CD8-positive, alpha-beta T cell (primary cell): ENCODE measurements at places on chromosomes 13 and 19. TPM values are rescaled to one million over a fixed set of nuclear protein-coding genes. Genes with fewer than 3 reads are reported as not detected.
A peak's percentile ranks its signal among the peaks of the same experiment; 100 is the strongest.

GRCh38 chr13:83508771-83509301 is 373.4 kb downstream of the SLITRK1 start:
- DNase-seq = no peak

DNA sequence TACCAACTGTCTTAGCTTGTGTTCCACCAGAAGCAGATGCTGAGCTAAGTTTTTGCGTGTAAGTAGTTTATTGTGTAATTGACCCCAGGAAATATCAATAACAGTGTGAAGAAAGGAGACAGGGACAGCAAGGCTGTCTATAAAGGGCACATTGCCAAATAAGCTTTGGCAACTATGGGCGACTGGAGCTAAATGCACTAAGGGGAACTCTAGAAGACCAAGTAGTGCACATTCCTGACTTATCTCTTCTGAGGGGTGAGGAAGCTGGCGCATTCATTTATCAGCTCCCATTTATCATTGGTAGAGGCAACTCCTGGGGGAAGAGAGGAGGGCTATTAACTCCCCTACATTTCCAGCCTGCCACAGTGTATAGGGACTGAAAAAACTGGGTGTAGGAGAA is 135.0 kb downstream of the DLEU7 start:
- no peak for DNase-seq

GRCh38 chr19:1863328-1863637 is at the start of gene KLF16:
Gene KLF16, minus strand, starts transcription at chr19:1863579. Its CDS starts 82 bp downstream, at chr19:1863497.
- no peak for DNase-seq

DNA sequence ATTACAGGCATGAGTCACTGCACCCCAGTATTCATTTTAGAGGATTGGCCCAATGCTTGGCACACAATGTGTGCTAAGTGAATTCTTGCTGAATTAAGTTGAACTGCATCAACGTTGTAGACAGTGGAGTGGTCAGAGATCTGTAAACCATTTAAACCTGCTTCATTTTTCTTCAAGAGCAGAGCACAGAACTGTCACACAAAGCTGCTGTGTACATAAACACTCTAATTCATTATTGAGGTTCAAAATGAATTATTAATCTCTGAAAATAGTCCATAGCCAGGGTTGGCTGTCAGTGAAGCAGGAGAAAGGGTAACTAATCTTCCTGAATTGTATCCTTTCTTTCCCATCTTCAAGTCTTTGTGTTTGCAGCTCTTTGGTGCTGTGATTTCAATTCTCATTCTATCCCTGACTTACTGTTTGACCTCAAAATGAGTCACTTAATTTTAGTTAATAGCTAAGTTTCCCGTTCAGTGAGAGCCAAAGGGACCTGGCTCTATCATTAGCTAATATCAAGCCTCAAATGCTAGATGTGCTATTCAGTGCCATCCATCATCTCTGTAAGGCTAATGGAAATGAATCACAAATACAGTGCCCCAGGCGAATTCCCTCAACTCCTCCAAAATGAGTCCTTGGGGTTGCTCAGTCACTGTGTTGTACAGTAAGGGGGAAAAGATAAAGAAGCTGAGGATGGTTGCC is 77.0 kb upstream of the TSC22D1 start:
- no peak for DNase-seq

DNA sequence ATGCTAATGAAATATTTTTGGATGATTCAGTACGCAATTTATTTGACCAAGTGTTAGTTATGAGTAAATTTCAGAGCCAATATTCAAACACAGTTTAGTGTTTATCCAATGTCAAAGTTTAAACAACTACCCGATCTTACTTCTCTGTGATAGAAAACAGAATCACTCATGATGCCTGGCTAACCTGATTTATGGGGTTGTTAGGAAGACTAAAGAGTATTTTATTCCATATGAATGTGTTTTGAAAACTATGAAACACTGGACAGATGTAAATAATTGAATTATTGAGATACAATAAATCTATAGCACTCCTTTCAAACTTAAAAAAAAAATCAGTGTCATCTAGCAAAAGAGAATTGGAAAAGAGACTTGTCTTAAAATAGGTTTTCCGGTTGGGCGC is 1181.8 kb downstream of the EFNB2 start:
- no peak for DNase-seq

DNA sequence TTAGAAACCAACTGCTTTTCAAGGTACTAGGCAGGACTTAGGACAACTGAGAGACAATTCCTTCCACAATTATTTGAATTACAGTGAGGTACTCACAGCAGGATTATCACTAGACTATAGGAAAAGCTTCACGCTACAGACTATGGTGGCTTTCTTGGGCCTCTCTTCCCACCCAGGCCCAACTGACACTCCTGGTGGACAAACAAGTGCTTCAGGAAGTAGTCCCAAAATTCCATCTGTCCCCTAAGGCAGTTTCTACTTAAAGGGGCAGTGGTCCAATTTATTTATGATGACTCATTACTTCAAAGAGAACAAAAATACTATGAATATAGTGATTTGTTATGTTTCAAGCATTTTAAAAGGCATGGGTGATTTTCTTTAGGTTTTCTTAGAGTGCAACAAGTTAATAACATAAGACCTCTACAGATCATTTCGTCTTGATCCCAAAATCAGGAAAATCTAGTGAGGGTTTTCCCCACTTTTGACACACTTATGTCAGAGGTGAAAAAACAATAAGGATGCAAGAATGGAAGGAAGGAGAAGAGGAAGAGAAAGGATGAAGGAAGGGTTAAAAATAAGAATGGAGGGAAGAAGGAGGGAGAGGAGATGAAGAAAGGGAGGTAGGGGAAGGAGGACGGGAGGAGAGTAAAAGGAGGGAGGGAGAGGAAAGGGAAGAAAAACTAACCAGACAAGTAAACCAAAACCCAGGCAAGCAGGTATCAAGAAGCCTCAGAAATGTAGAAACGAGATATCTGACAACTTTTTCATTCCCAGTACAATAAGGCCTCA is 100.7 kb downstream of the SERP2 start:
- no peak for DNase-seq

- DNase-seq = no peak
Observed at GRCh38 chr19:35868823-35869326, 501 bp downstream of the APLP1 start.

DNA sequence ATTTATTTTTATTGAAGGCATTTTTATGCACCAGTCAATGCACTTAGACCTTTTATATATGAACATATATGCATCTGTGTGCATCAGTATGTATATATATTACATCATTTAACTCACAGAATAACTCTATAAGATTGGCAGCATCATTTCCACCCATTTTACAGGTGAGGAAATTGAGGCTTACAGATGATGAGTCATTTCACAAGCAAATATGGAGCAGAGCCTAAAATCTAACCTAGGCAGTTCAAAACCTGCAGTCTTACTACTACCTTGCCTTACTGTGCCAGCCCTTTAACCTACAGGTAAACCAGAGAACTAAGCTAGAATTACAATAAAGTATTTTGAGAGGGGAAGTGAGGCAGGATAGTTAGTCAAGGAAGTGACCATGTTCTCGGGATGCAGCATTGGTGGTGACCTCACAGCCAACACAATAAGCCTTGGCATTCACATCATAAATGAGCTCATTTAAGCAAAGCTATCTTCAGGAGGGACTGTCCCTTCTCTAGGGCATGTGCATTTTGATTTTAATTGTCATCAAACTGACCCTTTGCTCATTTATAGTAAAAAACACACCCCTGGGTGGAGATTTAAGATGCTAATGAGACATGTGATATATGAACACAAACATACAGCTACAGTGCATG is 274.3 kb downstream of the DCLK1 start:
- DNase-seq = no peak

- DNase-seq = no peak
Observed at GRCh38 chr13:50069261-50069660, 54.0 kb downstream of the KCNRG start.

DNA sequence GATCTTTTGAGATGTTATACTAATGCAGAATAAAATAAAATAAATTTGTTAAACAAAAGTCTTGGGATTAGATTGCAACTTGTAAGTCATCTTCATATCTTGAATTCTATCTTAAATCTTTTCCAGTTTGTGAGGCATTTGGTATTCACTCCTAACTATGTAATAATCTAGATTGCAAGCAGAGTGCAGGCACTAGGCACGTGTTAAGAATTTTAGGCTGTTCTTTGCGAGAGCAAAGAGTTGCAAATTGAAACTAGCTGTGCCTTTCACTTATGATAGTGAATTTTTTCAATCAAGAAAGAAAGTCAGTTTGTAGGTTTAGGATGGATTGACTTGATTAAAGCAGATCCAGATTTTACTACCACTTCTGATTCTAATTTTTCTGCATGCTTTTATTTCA is 264.1 kb upstream of the SPRY2 start:
- DNase-seq = no peak

DNA sequence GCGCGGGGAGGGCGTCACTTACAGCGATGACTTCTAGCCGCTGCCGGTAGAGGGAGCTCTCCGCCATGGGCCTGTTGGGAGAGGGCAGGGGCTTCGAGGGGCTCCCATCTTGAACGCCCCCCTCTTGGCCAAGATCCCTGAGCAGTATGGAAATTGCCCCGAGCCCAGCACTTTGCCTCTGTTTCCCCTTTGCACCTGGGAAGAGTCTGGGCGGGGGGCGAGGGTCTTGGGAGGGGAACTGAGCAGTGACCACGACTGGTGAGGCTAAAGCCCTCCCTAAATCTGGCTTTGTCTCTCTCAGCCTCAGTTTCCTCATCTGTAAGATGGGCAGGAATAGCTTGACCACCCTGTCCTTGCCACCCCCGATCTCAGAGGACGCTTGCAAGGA is 2.8 kb downstream of the PALM3 start:
- peak; percentile 66 for DNase-seq

DNA sequence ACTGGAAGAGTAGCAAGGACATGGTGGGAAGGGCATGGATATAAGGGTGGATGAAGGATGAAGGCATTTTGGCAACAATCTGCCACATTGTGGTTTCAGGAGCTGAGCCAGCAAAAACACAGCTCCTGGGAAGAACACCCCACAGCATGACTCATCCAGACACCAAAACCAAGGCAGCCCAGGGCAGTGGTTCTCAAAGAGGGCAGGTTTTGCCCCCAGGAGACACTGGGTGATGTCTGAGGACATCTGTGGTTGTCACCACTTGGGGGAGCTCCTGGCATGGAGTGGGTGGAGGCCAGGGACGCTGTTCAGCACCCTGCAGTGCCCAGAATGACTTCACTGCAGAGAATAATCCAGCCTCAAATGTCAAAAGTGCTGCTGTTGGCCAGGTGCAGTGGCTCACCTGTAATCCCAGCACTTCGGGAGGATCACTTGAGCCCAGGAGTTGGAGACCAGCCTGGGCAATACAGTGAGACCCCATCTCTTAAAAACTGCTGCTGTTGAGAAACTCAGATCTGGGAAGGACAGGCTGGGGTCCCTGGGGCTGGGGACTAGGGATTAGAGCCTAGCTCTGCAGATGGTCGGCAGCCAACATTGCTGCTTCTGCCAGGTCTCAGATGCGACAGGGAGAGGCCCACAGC is 16.1 kb downstream of the ZFR2 start:
- DNase-seq = peak; percentile 68

GRCh38 chr13:24931450-24932251 is 164.3 kb upstream of the PABPC3 start:
- no peak for DNase-seq

DNA sequence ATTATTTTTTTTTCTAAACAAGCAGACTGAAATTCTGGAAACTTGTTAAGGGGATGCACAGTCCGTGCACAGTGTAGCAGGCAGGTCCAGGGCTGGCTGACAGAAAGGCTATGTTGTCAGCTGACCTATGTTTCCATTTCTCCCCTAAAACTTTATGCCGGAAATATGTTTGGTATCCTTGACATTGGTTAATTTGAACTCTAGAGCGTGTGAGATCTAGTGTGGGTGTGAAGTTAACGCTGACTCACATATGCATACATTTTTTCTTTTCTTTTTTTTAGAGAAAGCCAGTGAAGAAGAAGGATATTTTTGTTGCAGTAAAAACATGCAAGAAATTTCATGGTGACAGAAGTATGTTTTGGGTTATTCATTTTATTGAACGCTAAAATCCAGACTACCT is 76.6 kb downstream of the B3GLCT start:
- DNase-seq = no peak

DNA sequence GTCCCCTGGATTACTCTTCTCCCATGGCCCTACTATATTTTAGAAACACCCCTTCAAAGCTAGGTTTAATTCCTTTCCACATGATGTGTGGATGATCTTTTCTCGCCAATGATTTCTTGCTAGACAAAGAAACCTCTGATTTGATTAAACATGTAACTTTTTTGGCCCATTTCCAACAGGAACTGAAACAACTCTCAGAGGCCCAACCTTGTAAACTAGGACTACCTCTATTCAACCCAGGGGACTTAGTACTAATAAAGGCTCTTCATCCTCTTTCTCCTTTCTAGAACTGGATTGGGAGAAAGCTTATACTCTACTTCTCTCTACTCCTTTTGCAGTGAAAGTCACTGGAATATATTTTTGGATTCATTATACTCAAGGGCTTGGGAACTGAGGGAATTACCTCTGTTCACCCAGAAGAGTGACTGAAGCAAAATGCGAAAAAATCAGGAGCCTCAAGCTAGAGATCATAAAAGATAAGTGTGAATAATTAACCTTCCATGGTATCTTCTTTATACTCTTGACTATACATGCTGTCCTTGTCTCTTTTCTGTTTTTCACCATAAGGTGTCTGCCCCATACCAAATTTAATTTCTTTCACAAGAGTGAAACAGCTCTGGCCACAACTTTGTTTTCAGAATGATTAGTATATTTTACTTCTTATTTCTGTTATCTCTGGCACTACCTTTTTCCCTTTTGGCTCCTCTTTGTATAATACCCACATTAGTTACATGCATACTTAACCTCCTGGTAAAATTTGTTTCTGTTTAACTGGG is 977.6 kb downstream of the SLITRK5 start:
- no peak for DNase-seq

GRCh38 chr19:14544977-14545715 is 15.8 kb downstream of the TECR start:
- DNase-seq = no peak

GRCh38 chr19:47716270-47716937 is 3.2 kb downstream of the EHD2 start:
- no peak for DNase-seq

- DNase-seq = no peak
Observed at GRCh38 chr19:41095703-41096102, 7.5 kb downstream of the CYP2A13 start.

CCNA1 gene
- not detected for total RNA-seq

ZNF578 gene
- 1.8 TPM for total RNA-seq

CCDC194 gene
- total RNA-seq = 0.89 TPM

TRPM4 gene
- not detected for total RNA-seq

MBD3L4 gene
- total RNA-seq = not detected

RFX1 gene
- 11.2 TPM for total RNA-seq

KLK6 gene
- not detected for total RNA-seq
